ENCODE measurements at places on chromosomes 2 and 18.

DNA sequence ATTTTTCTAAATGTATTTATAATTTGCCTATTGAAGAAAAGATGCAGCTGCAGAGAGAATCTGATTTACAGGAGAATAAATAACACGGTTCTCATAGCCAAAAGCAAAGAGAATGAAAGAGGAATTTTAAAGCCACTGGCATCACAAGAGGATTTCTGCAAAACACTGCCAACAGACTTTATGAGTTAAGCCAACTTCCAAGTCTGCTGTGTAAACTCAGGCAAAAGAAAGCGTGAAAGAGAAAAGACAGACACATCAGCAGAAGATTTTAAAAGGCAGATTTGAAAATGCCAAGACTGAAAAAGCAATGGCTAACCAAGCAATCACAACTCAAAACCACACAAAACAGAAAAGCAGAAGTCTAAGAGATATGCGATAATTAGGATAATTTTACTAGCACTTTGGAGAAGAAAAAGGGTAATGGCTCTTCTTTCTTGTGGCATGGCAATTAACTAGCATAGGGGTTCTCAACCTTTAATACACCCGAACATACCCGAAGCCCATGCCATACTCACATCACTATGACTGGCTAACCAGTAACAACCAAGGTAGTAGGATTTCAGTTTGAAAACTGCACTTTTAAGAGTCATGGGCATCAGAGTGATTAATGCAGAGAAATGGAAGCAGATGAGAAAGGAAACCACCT is 4.9 kb downstream of the DARS1 start:
- DNase-seq = peak; percentile 23

DNA sequence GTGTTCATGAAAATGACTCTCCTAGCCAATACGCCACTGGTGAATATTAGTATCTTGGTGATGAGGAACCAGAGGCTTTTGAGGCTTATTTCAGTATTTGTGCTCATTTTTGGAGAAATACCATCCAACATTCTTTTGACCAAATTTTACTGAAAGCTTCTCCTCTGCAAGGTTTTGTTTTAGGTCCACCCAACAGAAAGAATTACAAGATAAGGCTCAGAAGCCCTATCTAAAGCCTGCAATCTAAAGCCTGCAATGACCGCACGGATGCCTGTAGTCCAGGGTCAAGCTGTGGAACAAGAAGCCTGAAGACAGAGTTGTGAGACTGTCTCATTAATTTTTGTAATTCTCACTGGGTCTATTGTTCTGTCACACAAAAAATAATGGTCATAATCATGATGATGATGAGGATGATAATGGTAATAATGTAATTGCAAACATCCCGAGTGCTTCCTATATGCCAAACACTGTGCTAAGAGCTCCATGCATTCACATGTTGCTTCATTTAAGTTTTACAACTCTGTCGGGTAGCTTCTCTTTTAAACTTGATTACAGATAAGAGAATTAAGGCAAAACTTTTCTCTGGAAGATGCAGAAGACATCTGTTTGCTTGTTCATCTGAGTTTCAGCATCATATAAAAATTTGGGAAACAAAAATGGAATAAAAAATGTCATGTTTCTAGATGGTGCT is 33.2 kb upstream of the NCOA1 start:
- no peak for DNase-seq

GRCh38 chr2:137321566-137321965 is 556.2 kb downstream of the THSD7B start:
- no peak for DNase-seq

DNA sequence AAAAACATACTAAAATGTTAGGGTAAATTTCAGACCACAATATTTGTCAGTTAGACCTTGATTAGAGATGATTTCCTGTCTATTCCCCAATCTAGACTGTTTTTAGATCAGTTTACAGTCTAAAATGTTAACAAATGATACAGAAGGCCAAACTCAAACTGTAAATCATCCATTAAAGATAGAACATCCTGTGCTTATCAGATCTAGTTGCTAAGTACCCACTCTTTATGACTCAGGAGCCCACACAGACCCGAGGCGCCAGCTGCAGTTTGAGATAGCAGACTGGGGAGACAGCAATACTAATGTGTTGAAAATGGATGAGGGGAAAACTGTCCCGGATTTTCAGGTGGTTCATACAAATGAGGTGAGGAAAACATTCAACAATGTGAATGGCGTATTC is 113.3 kb downstream of the SCG2 start:
- DNase-seq = peak; percentile 83

GRCh38 chr2:143964891-143965290 is 555.0 kb downstream of the ZEB2 start:
- no peak for DNase-seq

DNA sequence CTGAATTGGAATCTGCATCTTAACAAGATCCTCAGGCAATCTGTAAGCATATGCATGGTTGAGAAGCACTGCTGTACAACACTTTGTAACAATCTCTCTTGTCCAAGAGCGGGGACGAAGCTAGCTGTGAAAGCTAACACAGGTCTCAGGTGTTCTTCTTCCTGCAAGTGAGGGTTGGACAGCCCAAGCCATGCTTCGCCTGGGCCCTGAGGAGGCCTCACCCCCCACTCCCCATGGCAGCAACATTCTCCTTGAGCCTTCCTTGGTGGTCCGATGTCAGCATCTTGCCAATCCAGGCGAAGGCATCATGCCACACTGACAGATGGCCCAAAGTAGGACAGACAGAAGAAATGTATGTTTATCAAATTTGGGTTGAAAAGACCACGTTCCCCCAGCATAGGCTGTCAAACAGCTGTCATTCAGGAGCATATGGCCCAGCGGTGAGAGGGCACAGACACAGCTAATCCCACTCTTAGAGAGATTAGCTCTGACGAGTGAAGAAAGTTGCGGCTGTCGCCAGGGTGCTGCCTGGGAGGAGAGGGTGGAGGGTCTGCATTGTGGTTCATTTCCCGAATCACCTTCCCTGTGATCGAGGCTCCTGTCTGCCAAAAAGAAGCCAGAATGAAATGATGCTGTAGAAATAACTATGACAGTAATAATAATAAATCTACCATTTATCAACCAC is 344.7 kb downstream of the MYCN start:
- DNase-seq = no peak

- no peak for DNase-seq
Measured at GRCh38 chr2:175837046-175837445, 165.0 kb downstream of the LNPK start.

Measured in T-helper 2 cell (primary cell).